ENCODE measurements at places on chromosomes 5 and 9.

GRCh38 chr5:54589786-54590185 lies 72.2 kb downstream of the SNX18 start:
- DNase-seq, result no peak

DNA sequence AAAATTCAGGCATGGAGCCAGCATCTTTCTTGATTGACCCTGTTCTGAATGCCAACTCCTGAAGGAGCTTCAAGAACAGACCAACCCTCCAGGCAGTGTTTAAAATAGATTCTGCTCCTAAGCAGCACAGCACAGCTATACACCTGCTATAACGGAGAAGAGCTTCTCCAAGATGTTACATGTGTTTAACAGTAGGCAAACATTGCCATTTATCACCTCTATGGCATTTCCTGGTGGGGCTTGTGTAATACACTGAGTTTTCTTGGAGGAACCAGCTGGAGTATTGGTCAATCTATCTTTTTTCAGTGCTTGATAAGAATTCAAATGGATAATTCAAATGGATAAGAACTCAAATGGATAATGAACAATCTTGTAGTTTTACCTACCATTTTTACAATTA lies 615.1 kb downstream of the CDH12 start:
- no peak for DNase-seq

DNA sequence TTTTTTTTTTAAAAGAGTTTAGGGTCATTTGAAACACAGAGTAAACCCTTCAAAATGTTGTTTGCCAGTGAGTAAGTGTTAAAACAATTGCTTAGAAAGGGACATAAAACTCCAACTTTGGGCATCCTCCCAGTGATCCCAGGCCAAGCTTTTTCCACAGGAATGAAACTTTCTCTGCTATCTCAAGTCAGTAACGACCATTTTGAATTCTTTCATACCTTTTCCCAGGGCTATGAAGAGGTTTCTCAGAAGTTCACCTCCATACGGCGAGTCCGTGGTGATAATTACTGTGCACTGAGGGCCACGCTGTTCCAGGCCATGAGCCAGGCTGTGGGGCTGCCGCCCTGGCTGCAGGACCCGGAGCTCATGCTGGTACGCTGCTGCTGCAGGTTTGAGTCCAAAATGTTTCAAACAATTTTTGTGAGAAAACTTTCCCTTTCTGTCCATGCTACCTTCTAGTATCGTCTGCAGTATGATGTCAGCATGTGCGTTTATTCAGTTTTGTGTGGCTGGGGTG lies 16.8 kb downstream of the OTULIN start:
- DNase-seq, result no peak

DNA sequence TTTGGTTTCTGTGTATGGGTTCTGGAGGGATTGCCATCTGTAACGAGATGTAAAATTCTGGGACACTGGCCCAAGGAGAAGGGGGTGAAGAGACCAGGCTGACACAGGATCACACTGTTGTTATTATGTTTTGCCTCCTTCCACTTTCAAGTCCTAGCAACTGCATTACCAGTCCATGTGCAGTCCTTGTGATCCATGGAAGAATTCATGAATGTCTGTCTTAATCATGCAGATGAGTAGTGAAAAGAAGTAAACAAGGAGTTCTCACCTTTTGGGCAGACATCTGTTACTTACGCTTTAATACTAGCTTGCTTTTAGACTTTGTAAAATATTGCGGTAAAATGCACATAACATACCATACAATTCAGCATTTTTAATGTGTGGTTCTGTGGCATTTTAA lies 18.3 kb downstream of the MEGF10 start:
- DNase-seq, result no peak

DNA sequence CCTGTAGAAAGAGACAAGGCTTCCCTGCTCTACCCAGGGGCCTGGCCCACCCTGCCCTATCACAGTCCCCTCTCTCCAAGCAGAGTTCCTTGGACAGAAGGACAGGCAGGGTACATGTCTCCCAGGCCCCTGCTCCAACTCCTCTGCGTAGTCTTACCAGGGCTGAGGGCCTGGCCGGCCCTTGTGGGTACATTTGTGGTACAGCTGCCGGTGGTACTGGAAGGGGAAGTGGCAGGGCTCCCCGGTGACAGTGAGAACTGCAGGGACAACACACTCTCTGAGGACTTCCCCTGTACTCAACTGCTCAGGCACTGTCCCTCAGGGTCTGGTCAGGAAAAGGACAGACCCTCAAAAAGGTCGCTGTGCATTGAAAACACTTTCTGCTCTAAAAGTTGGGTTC lies 3.6 kb downstream of the F12 start:
- no peak for DNase-seq

- DNase-seq, result no peak
Observed at GRCh38 chr5:157993201-157993600, 134.3 kb upstream of the CLINT1 start.

- no peak for DNase-seq
Observed at GRCh38 chr5:159105145-159106053, 5.7 kb upstream of the EBF1 start.

GRCh38 chr5:16970260-16970659 lies 34.2 kb upstream of the MYO10 start:
- DNase-seq, result no peak

DNA sequence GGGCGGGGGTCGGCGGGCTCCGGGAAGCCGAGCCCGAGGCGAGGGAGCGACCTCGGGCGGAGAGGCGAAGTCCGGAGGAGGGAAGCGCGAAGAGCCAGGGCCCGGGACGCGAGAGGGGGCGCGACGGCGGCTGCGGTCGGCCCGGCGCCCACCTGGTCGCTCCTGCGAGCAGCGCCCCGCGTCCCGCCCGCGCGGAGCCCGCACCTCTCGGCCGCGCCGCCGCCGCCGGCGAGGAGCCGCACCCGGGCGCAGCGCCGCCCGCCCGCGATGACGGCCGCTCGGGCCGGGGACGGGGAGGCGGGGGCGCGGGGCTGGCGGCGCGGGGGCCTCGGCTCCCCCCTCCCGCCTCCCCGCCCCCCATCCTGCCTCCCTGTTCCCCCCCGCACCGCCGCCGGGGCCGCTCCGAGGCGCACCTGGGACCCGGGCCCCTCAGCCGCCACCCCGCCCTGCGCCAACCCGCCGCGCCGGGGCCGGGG lies 2.6 kb downstream of the NR5A1 start:
- no peak for DNase-seq

DNA sequence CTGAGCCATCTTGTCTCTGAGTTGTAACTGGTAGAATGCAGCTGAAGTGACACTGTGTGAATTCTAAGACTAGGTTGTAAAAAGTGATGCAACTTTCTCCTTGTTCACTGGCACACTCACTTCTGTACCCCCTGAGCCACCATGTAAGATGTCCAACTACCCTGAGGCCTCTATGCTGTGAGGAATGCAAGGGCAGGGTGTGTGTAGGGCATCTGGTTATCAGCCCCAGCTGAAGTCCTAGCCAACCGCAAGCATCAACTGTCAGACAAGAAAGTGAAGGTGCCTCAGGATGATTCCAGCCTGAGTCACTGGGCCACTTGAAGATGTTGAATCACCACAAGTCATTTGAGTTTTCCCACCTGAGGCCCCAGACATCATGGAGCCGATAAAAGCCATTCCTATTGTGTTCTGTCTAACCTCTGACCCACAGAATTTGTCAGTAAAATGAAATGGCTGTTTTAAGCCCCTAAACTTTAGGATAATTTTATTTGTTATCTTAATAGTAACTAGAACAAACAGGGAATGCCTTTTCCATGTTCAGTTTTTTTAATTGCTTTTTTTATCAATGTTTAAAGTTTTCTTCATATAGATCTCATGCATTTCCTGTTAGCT lies 18.7 kb upstream of the RHOBTB3 start:
- no peak for DNase-seq

DNA sequence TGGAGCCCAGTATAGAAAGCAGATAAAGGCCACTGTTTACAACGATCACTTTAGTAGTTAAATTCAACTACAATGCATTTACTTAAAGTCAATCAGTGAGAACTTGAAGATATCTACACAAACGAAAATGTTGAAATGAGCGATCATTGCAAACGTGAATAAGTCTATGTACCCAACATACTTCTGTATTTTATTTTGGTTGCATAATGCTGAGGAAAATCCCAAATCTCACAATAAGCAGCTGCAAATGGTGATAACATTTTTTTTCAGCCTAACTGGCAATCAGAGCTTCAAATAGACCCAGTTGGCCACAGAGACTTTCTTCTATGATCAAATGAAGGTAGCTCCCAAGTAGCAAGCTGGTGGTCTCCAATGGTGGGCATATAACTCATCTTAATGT lies 32.1 kb downstream of the PDGFRB start:
- no peak for DNase-seq

DNA sequence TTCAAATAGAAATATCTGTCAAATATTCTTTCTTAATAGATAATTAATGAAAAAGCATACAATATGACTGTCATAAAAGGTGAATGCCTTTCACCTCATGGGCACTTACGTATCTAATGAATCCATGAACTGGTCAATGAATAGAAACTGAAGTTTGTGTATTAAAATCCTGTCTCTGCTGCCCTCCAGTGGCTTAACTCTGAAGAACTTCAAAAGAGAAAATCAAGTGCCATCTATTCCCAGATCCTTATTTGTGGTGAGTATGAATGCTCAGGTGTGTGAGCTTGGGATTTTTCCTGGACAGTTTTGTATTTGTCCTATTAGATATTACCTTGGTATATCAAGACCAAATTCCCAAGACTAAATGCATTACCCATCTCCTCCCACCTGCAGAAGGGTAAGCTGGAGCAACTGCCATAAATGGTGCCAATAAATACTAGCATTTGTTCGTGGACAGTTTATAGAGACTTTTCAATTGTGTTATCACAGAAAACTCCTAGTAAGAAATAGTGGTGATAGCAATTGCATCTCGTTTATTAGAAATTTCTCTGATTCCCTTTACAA lies 44.0 kb upstream of the SVEP1 start:
- DNase-seq, result no peak

DNA sequence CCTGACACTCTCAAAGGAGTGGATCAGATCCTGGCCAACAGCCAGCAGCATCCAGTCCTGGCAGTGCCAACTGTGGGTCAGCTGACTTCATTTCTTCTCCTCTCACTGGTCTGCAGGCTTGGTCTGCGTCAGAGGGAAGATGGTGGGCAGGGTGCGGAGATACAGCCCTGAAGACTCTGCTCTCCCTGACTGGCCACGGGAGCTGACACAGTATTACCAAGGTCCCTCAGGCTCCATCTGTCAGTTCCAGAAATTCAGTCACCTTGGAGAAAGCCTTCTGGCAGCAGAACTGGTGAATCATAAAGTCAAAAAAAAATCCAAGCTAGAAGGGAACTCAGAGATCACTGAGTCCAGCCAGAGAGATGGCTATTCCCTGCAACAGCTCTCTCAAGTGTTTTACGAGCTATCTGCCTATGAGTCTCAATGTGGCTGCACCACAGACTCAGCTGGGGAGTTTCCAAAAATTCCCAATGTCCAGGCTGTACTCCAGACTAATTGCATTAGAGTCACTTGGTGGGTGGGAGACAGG lies 27.9 kb downstream of the C1QTNF2 start:
- DNase-seq, result no peak

DNA sequence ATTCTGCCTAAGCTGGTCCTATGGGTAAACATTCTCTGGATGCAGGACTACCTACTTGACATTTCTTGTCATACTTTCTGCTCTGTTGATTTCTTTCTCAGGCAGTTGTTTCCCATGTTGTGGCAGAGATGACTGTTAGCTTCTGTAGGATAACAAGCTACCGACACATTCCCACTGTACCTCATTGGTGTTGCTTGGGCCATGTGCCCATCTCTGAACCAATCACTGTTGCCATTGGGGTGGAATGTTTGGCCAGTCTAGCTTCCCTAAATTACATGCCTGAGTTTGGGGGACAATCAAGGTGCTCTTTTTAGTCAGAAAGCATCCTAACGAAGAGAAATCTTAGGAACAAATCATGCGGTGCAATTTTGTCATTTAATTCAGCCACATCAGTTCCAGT lies 212.0 kb downstream of the KDM4C start:
- DNase-seq, result no peak

DNA sequence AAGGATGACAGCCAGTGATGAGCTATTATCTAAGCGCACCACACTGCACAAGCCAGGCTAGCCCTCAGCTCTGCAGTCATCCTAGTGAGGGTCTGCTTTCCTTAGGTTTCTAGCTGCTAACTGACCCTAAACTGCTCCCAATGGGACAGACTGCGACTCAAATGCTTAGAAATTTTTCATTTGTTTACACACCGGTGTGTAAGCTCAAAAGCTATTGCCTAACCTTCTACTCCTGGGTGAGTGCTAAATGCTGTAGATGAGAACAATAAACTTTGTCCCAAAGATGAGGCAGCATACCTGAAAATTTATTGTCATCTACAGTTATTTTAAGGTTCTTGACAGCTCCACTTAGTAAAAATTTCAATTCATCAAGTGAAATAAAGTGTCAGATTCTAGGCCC lies 311.4 kb downstream of the TMEM167A start:
- DNase-seq, result no peak

DNA sequence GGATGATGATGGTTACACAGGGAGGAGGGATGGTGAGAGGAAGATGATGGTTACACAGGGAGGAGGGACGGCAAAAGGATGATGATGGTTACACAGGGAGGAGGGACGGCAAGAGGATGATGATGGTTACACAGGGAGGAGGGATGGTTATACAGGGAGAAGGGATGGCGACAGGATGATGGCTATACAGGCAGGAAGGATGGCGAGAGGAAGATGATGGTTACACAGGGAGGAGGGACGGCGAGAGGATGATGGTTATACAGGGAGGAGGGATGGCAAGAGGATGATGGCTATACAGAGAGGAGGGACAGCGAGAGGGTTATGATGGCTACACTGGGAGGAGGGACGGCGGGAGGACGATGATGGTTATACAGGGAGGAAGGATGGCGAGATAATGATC lies 64.1 kb upstream of the FCN1 start:
- no peak for DNase-seq

DNA sequence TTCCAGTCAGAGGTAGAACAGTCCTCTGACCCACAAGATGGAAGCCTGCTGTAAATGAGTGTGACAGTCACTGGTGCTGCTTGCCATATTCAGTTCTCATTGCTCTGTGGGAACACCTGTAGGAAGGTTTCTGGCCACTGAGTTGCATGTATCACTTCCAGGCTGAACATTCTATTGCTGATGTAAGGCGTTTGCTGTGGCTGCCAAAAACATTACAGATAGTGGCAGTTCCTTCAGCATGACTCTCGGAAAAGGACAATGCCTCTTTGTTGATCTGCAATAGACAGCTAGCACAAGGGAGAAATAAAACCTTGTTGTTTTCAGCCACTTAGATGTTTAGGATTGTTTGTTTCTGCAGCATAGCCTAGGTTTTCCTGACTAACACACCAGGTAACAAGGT lies 217.2 kb downstream of the AGTPBP1 start:
- DNase-seq, result no peak

DNA sequence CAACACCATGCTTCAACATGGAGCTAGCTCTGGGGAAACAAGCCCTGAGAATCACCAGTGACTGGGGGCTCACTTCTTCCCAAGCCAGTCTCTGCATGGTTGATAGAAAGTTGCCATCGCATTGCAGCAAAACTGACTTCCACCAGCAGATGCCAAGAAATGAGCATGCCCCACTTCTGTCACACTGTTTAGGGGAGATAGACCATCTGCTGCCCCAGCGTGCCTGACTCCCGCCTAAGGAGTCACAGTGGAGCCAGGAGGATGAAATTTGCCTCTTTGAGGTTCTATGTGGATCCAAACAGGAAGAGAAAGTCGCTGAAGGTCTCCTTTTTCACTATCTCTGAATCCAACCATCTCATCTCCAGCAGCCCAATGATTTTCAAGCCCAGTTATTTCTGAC lies 116.7 kb upstream of the SLIT3 start:
- DNase-seq, result no peak

All from activated naive CD8-positive, alpha-beta T cell treated with anti-CD3 and anti-CD28 coated beads, Interleukin-2, amount 50 U/mL, for 16 hours (primary cell).